ENCODE measurements at places on chromosomes 12 and 14. TPM values are rescaled to one million over a fixed set of nuclear protein-coding genes. Genes with fewer than 3 reads are reported as not detected.

GRCh38 chr14:20652996-20653975, 11.8 kb upstream of the OR6S1 start:
- DNase-seq: no peak

DNA sequence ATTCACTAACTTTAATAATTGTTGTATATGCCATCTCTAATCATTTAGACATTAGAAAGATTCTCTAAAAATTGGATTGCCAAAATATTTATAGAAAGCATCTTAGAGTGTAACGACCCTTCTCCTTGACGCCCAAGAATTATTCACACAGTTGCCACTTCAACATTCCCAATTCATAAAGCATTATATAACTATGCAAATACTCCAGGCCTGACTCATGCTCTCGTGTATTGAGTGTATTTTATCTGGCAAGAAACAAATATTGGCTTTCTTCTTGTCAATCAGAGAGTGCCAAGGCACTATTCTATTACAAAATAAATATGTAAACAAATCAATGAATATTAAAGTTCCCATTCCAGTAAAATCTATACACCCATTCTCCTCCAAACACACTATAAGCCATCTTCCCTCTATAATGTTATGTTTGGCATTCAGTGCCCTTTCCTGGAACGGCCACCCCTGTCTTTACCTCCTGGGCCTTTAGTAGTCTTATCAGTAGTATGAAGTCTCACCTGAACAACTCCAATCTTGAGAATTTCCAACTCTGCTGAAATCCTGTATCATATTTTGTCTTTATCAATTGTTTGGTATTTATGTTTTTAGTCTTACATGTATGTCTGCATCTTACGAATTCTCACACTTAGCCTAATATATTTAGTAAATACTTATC, 182.6 kb downstream of the PIK3C2G start:
- DNase-seq: no peak

Gene PDE3A
- total RNA-seq: 14.4 TPM

DNA sequence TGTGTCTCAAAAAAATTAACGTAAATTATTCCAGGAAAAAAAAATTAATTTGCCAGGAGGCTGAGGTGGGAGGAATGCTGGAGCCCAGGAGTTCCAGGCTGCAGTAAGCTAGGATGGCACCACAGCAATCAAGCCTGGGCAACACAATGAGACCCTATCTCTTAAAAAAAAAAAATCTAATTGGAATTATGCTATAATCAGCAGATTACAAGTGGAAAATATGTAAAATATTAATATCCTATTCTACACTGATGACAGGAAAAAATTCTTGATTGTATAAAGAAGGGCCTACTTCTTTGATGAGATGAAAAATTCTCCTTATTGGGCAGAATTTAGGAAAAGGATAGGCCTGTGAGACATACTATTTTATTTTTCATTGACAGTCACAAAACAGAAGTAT, 114.0 kb downstream of the RALGAPA1 start:
- no peak for DNase-seq

DNA sequence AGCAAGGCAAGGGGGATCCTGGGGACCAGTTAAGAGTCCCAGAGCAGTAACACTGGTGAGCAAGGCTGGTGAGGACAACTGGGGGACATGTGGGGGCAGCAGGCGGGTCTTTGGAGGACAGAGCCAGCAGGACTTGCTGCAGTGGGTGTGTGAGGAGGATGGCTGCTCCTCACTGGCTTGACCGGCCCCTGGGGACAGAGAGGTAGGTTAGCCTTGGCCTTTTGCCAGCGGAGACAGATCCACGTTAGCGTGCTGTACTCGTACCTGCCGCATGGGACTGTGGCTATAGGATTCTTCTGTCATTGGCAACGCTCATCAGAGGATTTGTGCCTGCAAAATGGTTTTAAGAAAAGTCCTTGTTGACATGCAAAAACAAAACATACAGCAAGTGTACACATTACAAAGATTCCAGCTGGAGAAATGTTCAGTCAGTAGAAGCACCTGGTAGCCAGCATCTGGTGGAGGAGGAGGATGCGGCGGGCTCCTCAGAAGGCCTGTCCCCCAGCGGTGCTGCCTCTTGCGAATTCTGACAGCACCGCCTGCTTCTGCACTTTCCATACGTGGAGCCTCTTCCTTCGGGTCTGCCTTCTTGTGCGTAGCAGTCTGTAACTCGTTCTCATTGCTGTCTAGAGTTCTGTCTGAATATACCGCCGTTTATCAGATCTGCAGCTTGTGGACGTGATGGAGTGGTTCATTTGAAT, 91.3 kb downstream of the EP400 start:
- no peak for DNase-seq

Gene ALG10B
- 7.5 TPM for total RNA-seq

Measured in skin of body (tissue), 3 donors.